CD8-positive, alpha-beta memory T cell (primary cell): ENCODE measurements at places on chromosomes 6 and 20. TPM values are rescaled to one million over a fixed set of nuclear protein-coding genes. Genes with fewer than 3 reads are reported as not detected.

Gene FAM217A
- not detected for total RNA-seq

- no peak for DNase-seq
These were observed 81.0 kb upstream of the LRFN2 start for GRCh38 chr6:40668203-40668602.

- DNase-seq, result no peak
These were observed 48.9 kb downstream of the DCBLD1 start for GRCh38 chr6:117531346-117531745.

DNA sequence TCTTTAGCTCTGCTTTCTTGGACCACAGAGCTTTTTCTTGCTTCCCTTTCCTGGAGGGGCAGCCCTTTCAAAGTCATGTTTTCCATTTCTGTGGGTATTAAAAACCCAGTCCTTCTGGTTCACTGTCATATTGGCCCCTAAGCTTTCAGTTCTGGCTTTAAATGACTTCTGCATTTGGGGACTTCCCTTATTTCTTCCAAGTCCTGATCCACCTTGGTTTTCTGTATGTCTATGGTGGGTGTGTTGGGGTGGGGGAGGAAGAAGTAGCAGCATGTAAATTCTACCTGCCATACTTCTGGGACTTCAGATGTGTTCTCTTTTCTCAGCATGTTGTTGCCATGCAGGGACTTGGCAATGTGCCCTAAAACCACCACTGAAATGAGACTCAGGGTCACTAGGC is 77.1 kb upstream of the EMILIN3 start:
- no peak for DNase-seq

DNA sequence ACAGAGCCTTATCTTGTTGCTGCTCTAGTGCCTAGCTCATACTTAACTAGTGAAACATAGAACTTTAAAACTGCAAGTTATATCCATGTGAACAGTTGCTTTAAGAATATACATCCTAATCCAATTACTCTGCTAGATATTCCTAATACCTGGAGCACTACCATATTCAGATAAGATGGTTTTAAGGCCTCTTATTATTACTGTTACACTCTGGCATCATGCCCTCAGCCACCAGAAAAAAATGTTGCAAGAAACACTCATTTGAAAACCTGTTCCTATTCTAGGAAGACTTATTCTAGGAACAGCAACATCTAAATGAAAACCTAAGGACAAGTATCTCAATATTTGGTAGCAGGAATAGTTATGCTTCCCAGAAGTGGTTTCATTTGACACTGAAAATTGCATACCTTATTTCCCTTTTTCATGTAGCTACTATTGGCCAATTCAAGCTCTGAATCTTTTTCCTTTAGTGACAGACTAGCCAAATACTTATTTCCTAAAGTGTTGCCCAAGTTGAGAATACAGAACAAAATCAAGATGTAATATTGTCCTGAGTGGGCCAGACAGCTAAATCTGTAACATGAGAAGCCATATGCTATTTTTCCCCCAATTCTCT is 4.8 kb upstream of the MTFR2 start:
- DNase-seq, result no peak

DNA sequence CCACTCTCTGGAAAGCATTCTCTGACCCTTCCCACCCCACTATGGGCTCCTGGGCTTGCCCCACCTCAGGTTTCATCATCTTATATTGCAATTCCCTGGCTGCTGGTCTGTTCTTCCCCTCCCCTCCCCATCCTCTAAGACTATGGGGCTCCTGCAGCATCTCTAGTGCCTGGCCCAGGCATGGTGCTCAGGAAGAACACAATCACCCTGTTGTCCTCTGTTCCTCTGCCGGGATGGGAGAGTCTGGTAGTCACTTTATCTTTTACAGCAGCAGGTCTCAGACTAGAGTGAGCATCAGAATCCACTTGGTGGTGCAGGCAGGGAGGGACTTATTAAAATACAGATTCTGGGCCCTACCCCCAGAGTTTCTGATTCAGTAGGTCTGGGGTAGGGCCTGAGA is 5.0 kb upstream of the LPIN3 start:
- DNase-seq, result no peak

DNA sequence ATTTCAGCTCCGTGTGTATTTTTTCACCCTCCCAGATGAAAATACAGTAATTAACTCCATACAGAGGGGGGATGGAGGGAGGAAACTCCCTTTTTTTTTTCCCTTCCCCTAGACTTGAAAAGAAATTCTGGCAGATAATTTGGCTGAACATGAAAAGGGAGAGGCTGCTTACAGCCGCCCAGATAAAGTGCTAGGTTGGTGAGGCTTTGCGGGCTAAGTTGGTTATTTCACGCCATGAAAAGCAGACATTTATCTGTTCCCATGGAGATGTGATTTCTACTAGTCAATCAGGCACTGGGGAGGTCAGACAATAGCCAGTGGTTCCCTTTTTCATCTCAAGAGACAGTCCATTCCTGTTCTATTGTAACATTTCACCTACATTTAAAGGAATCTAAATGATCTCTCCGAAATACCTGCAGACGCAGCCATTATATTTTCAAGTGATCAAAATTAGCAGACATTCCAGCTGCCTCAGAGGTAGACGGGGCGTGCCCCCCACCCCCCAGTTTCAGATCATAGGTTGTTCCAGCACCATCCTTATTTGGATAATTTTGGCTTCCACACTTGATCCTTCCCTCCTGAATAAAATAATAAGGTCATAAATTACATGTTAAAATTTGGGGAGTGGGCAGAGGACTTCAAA is 143.9 kb upstream of the ZNF217 start:
- no peak for DNase-seq

DNA sequence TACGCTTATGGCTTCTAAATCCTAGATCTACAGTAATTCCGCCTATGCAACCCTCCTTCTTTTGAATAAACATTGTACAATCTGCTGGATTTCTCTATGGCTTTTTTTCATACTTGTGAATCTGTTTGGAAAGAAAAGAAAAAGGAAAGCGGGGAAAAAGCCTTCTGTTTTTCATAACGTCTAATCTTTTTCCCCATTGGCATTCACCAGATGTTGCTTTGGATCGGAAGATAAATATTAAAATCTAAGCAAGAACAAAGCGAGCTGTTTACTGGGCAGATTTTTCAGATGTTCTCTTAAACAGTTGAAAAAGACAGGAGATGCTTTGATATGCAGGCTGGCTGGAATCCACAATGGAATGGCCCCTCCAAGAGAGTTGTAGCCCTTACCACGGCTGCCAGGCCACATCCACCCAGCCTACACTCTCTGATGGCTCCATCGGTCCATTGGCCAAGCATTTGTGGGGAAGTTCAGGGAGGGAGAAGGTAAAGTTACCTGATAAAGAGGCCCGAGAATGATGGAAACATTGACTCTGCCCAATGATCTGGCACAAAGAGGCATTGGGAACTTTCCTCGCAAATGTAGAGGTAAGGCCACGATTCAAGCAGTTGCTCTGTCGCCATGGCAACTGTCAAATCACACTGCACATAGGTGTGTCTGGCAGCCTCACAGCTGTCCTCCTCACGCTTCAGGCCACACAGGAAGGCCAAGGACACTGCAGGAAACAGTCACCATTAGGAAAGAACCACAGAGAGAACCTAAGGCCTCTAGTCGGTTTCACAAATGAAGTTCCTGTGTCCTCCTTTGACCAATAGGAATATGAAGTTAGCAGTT is 70.3 kb downstream of the PKHD1 start:
- no peak for DNase-seq

GRCh38 chr6:1820714-1821113 is 211.0 kb downstream of the FOXC1 start:
- DNase-seq, result no peak

DNA sequence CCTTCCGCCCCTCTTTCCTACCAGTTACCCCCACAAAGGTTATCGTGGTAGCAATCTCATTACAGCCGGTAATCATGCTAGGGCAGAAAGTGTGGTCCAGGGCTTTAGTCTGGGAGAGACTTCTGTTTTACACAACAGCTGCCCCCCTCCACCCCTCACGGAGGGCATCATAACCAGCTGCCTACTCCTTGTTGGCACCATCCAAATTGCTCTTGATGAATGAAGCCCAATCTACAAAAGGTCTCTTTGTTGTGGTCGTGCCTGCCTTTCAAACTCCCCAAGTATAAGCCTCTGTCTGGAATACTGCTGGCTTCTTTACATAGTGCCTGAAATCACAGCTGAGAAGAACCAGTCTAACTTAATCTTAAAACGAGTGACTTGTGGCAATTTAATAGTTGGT is 157.9 kb downstream of the INSM1 start:
- DNase-seq, result no peak

DNA sequence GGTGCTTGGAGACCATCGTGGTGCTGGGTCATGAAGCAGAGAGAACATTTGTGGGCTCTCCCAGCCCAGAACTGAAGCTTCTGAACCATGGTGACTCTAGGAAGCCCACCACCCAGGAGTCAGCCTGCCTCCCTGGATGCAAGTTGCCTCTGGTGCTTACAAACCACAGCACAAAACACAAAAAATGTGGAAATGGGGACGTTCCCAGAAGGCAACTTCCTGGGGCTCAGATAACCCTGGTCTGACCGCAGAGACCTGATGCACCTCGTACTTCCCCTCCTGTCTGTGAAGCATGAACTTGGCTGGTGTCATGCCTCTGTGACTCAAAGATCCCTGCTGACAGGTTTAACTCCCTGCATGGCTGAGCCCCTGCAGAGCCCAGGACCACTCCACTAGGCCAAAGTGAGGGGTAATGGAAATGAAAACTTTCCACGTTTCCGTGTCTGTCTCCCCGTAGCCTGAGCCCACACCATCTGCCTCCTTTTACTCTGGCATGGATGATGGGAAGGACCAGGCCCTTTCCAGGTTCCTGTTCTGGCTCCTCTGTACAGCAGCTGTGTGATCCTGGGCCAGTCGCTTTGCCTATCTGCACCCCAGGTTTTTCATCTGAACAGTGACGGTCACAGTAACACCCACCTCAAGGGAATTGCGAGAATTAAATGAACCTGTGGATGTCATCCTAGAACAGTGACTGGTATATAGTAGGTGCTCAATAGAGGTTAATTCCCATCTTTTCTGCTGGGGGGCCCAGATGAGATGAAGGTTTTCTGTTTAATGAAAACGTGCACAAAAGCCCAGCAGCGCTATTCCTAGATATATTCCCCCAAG is 57.7 kb downstream of the PPP1R16B start:
- DNase-seq, result peak; percentile 66

GRCh38 chr6:149268146-149268545 is 49.4 kb upstream of the TAB2 start:
- DNase-seq, result no peak

DNA sequence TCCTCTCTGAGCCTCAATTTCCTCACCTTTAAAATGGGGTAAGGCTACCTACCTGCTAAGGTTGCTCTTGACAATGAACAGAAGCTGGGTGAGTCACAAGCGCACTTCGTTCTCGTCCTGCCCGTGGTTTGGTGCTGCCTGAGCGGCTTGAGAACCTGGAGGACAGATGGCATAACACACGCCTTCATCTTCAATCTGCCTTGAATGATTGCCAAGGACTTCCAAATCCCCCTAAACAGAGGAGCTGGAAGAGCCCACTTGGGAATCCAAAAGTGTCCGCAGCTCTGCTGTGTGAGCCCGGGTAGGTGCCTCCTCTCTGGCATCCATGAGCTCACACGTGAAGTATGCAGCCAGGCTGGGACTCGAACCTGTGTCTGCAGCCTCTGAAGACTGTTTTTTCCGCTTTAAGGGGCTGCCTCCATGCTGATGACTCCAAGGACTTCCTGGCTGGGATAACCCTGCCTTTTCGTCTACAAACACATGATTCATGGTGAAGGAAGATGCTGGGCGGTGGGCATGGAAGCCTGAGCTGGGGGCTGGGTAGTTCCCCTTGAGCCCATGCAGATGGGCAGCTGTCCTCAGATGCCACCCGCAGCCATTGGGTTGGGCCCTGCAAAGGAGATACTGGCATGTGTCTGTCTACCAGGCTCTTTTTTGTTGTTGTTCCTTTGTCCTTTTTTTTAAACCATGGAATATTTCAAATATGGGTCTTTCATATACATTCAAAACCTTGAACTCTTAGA is 25.3 kb upstream of the CSNK2A1 start:
- no peak for DNase-seq

- no peak for DNase-seq
These were observed 791.1 kb downstream of the MAFB start for GRCh38 chr20:39897781-39898466.

Gene TRDN
- total RNA-seq, result not detected

GRCh38 chr6:142943711-142944123 is 1.3 kb downstream of the HIVEP2 start:
- DNase-seq, result peak; percentile 37

DNA sequence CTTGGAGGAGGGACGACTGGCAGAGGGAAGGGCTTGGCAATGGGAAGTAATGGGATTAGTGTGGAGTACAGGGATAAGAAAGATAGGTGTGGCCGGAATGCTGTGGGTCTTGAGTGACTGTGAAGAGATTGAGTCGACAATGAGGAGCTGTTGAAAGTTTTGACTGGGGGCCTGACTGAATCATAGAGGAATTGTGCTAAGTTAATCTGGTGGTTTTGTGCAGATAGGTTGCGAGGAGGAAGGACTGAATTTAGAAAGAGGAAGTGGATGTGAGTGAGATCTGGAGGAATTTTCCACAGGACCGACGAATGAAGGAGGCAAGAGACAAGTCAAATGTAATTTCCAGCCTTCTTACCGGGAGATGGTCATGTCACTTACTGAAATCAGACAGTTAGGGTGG is 143.9 kb upstream of the RALGAPA2 start:
- DNase-seq, result no peak

GRCh38 chr6:126574301-126574700 is 234.4 kb downstream of the CENPW start:
- no peak for DNase-seq

- no peak for DNase-seq
These were observed 176.5 kb upstream of the GJE1 start for GRCh38 chr6:141956046-141956761.

Gene KCNQ5
- 8.5 TPM for total RNA-seq

DNA sequence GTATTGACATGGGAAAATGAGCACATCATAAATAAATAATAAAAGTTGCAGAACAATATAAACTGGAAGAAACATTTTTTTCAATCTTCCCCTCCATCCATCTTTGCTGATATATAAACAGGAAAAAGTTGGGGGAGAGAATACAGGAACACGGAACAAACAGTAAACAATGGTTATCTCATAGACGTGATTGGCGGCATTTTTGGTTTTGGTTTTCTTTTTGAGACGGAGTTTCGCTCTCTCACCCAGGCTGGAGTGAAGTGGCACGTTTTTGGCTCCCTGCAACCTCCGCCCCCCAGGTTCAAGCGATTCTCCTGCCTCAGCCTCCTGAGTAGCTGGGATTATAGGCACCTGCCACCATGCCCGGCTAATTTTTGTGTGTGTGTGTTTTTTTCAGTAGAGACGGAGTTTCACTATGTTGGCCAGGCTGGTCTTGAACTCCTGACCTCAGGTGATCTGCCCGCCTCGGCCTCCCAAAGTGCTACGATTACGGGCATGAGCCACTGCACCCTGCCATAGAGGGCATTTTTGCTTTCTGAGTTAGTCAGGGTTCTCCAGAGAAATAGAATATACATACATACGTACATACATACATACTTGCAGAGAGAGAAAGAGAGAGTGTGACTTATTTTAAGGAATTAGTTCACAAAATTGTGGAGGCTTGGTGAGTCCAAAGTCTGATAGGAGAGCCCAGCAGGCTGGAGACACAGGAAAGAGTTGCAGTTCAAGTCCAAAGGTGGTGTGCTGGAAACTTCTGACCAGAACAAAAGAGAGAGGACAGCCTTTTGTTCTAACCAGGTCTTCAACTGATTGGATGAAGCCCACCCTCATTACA is 22.6 kb downstream of the GNL1 start:
- DNase-seq, result no peak

GRCh38 chr20:61887596-61888093 is 178.0 kb downstream of the TAF4 start:
- DNase-seq, result peak; percentile 26

GRCh38 chr6:143191361-143191760 is 130.7 kb downstream of the AIG1 start:
- no peak for DNase-seq

GRCh38 chr6:79399499-79399898 is 137.7 kb downstream of the LCA5 start:
- DNase-seq, result no peak

Gene BPIFB1
- total RNA-seq, result not detected

Gene GRM1
- not detected for total RNA-seq
